ENCODE measurements at places on chromosomes 12 and 14.

DNA sequence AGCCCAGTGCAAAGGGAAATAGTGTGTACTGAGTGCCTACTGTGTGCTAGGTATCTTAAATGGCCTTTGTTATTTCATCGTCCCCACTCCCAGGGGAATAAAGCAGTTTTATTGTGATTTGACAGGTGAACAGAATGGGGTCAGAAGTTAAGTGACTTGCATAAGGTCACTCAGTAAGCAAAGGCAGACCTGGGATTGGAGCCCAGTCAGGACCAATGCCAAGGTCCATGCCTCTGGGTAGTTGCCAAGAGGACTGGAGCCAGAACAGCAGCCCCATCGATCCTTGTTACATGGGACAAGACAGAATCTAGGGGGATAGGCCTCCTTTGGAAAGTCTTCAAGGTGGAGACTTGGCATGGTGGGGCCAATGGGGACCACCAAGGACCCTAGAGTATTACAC lies 227.4 kb upstream of the PWP1 start:
- DNase-seq = no peak

- DNase-seq = no peak
Measured at GRCh38 chr12:8455727-8456360, at the start of gene CLEC6A. Gene CLEC6A (plus strand): TSS chr12:8455962. CDS start chr12:8456112, 150 bp downstream.

- DNase-seq = no peak
Measured at GRCh38 chr12:81245907-81246570, 168.2 kb downstream of the ACSS3 start.

GRCh38 chr12:43111608-43112007 lies 440.4 kb downstream of the ADAMTS20 start:
- DNase-seq = no peak

DNA sequence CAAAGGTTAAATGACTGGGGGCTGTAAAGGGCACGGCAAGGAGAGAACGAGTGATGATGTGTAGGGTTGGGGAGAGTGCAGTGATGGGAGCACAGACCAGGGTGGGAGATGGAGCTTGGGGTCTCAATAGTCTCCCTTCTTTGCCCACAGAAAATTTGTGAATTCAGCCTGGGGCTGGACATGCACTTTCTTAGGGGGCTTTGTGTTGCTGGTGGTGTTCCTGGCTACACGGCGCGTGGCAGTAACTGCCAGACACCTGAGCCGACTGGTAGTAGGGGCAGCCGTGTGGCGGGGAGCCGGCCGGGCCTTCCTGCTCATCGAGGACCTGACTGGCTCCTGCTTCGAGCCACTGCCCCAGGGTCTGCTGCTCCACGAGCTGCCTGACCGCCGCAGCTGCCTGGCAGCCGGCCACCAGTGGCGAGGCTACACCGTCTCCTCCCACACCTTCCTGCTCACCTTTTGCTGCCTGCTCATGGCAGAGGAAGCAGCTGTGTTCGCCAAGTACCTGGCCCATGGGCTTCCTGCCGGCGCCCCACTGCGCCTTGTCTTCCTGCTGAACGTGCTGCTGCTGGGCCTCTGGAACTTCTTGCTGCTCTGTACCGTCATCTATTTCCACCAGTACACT lies 1.7 kb downstream of the FITM1 start:
- DNase-seq = no peak

- no peak for DNase-seq
Measured at GRCh38 chr12:13713556-13714410, 267.6 kb downstream of the GRIN2B start.

DNA sequence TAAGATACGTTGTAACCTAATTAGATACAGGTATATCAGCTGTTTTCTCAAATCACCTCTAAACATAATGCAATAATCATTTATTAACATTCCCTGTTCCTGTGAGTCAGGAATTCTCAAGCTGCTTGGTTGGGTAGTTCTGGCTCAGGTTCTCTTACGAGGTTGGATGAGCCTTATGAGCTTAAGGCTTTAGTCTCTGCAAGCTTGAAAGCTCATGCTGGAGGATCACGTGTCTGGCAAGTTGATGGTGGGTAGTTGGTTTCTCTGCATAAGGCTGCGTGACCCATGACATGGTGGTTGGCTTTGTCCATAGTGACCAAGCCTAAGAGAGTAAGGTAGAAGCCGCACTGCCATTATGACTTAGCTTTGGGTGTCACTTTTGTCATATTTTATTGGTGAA lies 62.0 kb downstream of the PLEKHA5 start:
- no peak for DNase-seq

- DNase-seq = no peak
Measured at GRCh38 chr12:56761812-56762211, 1.3 kb upstream of the HSD17B6 start.

DNA sequence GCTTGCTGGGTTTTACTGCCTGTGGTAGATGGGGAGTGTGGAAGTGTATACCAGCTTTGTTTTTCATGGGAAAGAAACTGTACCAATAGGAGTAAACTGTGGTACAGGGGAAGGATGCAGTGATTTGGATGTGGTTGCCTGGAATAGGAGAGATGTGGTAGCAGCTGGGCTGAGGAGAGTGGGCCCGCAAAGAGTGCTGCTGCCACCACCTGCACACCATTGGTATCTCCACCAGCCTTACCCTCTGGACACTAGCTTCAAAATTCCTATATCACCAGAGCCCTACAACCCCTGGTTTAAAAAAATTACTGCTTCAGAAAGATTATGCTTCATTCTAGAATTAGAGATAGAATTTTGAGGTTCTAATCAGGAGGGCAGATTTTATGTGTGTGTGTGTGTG lies 53.6 kb downstream of the AKAP6 start:
- DNase-seq = no peak

DNA sequence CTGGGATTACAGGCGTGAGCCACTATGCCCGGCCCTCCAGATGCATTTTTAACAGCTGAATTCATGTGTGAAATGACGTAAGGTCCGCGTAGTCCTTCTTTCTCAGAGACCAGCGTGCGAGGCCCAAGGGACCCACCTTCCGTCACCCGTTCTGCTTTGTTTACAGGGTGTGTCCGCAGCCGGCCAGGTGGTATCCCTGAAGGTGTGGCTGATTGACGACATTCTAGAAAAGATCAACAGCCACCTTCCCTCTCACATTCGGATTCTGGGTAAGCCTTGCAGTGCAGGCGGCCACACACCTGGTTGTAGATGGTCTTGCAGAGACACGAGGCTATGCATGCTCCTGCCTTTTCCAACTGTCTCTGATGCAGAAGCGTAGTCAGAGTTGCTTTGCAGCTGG lies 9.9 kb downstream of the PUS1 start:
- no peak for DNase-seq

- DNase-seq = no peak
Measured at GRCh38 chr12:24378548-24379407, 429.3 kb upstream of the SOX5 start.

GRCh38 chr12:114858388-114859146 lies 174.6 kb upstream of the TBX3 start:
- no peak for DNase-seq

DNA sequence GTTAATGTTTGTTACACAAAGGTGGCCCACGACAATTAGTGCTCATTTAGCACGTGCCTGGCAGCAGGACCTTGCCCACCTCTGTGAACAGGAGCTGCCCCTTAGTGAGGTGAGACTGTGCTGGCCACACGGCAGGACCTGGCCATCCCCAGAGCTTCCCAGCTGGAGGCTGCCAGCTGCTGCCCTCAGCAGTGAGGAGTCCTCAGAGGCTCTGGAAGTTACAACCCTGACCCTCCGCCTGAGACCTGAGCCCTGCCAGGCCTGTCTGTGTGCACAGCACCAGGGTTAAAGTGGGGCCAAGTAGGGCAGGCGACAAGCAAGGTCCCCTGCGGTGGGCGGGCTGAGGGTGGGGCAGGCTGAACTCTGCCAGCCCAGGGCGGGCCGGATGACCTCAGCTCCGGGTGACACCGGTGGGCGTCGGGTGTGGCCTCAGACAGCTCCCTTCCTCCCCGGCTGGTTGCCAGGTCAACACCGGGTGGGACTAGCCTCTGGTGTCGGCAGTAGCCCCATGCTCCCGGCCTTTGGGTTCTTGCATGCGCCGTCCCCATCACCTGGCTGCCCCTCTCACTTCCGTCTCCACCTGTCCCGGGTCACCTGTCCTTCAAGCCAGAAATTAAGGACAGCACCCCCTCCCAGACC lies 9.2 kb upstream of the LBHD2 start:
- no peak for DNase-seq
